Renal cortical epithelial cell (primary cell): ENCODE measurements at places on chromosomes 12 and 14. TPM values are rescaled to one million over a fixed set of nuclear protein-coding genes. Genes with fewer than 3 reads are reported as not detected.

- DNase-seq, result peak; percentile 43
These were observed 2.6 kb upstream of the KRT18 start for GRCh38 chr12:52946334-52946733.

DNA sequence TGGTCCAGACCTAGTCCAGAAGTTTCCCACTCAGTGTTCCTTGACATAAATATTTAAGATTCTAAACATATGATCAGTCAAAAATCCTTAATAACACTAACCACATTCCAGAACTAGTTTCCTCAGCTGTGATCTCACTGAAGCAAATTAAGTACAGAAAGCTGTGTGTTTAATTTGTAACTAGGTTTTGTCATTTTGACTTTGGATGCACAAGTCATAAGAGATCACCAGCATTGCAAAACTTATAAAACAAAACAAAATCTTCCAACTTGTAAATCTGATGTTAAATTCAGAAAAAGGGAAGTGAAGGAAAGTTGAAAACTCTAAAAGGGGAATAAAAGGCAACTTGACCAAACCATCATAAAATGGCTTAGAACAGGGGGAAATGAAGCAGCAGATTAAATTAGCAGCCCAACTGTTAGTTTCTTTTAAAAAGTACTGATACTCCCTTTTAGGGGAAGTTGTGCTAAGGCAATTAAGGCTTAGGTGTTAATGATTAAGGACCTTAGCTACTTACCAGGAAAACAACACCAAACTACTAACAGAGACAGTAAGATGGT, 56.6 kb downstream of the SH2B3 start:
- peak; percentile 94 for DNase-seq

- DNase-seq, result peak; percentile 18
These were observed 55.9 kb downstream of the SOX5 start for GRCh38 chr12:23893611-23894010.

DNA sequence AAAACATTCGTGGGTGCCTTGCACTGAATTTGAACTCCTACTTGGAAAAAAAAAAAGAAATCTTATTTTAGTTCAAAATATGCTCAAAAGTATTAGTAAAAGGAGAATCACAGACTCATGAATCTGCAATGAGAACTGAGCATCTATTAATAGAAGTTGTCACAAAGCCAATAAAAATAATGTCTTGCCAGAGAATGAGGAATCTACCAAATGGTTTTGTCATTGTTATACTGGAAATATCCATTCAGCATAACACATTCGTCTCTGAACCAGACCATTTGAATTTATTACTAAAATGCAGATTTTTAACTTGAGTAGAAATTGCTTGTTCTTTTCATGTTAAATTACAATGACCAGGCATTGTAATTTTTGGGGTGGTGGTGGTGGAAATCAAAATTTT, 11.6 kb upstream of the PTPRB start:
- peak; percentile 24 for DNase-seq

- DNase-seq, result peak; percentile 2
These were observed 266.4 kb downstream of the NAV3 start for GRCh38 chr12:78096909-78097597.

GRCh38 chr12:41011939-41012338, 176.2 kb upstream of the PDZRN4 start:
- DNase-seq, result no peak

DNA sequence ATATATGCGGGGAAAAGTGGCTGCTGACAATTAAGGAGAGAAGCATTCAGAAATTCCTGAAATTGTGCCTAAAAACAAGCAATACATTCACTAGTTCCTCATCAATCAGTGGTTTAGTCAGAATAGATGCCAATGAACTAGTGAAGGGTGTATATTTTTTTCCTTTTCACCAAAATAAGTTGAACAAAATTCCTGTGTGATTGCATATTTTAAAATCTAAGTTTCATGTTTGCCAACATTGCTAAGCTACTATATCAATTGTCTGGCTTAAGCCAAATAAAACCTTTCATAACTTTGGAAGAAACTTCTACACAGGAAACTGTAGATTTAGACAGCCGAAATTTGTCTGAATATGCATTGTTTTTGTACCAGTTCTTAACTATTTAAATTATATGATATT, 8.7 kb downstream of the PRKD1 start:
- no peak for DNase-seq

DNA sequence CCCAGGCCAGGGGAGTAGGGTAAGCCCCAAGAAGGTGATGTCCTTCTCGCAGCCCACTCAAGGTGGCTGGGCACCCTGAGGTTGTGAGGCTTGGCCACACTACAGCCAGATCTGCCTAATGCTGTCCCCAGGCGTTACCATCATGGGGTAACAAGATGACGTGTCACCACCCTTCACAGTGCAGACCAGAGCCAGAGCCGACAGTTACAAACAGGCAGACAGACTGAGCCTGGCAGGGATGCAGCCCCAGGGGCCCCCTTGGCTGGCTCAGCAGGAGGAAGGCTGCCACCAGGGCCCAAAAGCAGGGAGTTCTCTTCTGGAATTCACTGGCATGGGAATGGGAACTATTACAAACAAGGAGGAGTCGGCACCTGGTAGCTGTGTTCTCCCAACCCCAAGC, 302.7 kb upstream of the NOS1 start:
- DNase-seq, result no peak

GRCh38 chr12:129911428-129912049, 7.7 kb upstream of the TMEM132D start:
- DNase-seq, result no peak

DNA sequence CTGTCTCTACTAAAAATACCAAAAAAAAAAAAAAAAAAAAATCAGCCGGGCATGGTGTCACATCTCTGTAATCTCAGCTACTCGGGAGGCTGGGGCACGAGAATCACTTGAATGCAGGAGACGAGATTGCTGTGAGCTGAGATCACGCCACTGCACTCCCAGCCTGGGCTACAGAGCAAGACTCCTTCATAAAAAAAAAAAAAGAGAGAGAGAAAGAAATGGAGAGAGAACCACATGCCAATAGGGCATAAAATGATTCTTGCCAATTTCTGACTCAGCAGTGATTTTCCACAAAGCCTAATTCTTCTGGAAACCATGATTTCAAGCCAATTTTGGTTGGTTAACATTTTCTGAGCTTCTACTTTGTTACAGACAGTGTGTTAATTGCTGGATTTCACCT, 250.4 kb upstream of the SEL1L start:
- no peak for DNase-seq

DNA sequence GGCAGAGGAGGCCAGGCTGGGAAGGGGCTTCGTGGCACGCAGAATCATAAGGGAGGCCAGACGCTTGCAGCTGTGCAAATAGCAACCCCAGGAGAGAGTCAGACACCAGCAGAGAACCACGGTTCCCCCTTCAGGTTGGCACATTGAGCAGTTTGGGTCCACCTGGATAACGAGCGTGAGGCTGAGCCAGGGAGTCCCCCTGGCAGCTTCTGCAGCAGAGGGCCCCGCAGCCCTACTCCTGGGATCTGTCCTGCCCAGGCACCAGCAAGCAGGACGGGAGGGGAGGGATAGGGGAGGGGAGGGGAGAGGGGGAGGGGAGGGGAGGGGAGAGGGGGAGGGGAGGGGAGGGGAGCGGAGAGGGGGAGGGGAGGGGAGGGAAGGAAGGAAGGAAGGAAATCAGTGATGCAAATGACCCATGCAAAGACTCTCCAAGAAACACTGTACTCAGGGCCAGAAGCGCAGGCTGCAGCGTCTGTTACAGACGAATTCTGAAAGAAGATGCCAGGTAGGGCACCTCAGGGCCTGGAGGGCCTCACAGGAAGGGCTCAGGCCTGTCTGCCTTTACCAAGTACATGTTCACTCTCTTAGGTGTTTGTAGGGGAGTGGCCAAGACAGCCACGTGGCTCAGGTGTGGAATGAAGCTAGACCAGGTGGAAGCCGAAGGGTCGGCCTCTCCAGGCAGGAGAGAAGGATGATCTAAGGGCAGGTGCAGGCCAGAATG, 32.3 kb upstream of the MMP17 start:
- DNase-seq, result no peak

DNA sequence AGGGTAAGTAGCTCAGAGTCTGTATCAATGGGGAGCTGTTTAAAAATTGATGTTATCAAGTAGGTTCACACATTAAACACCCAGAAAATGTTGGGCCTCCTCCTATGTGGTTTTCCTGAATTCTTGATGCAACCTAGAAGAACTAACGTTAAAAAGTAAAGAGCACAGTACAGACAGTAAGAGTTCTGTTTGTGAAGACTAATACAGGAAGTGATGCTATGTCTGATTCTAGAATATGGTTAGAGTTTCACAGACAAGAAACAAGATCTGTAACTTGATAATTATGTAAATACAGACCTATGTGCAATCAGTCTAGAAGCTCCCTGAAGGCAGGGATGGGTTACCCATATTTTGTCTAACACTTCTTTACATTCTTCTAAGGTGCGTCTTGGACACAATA, 214.9 kb upstream of the BTG1 start:
- DNase-seq, result no peak

DNA sequence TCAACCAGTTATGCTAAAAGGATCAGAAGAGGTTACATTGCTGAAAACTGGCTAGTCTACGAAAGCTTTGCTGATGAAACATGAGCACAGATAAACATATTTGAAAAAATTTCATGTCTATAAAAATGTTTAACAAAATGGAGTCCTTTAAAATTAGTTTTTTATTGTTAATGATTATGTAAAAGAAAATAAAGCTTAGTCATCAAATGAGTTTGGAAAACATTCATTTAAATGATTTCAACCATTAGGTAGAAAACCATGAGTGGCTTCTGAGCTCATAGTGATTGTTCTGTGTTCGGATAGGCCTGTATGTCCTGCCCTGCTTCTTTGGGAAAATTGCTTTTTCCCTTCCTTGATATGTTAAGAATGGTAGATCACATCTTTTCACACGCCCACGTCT, 584 bp upstream of the CD163L1 start:
- no peak for DNase-seq

DNA sequence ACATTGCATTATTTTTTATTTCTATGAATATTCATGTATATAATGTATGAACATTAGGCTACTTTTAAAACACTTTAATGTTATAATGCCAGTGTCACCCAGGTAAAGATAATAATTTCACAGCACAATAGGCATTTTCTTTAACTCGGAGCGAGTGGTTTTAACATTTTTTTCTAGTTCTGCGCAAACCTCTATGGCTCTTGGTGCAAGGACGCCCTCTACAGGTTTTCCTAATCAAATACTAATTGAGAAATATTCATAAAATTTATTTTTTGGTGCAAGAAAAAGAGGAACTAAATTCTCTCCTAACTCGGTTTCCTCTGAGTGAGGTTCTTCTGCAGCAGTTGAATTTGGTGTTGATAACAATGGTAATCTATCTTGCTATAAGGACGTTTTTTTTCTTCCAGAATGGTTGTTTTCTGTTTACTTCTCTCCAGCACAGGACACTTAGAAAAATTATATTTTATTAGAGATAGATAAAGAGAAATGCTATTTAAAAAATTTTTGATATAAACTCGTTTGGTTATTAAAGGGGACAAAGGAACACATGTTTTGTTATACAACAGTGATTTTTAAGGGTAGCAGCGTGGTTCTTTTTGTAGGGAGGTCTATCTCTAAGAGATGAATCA, 2.4 kb upstream of the WIF1 start:
- DNase-seq, result peak; percentile 33

- DNase-seq, result no peak
These were observed 2.7 kb upstream of the TC2N start for GRCh38 chr14:91870001-91870400.

DNA sequence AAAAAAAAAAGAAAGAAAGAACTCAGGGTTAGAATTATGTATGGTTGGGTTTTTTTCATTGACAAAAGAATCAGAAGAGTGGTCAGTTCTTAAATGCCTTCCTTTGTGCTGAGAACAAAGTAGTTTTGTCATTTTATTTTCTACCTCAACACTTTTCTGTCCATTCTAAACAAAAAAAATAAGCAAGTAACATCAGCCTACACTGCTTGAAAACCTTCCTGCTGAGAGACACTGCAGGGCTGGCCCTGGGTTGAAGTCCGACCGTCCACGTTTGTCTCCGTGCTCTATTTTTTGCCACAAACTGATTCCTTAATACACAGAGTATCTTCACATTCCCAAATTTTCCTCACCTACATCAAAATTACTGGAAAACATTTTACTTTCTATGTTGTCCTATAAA, 211.6 kb upstream of the PDZRN4 start:
- DNase-seq, result no peak

DNA sequence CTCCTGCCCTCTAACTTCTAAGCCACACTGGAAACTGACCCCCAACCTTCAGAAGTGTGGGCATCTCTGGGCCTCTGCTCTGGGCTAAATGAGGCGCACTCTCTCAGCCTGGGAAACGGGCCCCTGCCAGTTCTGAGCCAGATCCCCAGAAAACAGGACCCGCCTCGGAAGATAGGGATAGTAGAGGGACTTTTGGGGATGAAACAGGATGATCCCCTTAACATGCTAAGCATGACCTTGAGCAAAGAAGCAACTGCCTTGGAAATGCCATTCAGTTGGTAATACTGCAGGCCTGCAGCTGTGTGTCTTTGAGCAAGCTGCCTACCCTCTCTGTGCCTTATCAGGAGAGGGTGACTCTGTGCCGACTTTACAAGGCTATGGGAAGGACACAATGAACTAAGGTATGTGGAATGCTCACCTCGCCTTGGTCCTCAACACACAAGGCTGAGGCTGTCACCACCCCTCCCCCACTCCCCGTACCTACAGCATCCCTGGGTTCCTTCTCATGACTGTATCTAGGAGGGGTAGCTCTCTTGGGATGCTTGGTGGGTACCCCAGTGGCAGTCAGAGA, 54.0 kb downstream of the NCOR2 start:
- no peak for DNase-seq

GRCh38 chr14:28247491-28247890, 519.1 kb upstream of the FOXG1 start:
- no peak for DNase-seq

DNA sequence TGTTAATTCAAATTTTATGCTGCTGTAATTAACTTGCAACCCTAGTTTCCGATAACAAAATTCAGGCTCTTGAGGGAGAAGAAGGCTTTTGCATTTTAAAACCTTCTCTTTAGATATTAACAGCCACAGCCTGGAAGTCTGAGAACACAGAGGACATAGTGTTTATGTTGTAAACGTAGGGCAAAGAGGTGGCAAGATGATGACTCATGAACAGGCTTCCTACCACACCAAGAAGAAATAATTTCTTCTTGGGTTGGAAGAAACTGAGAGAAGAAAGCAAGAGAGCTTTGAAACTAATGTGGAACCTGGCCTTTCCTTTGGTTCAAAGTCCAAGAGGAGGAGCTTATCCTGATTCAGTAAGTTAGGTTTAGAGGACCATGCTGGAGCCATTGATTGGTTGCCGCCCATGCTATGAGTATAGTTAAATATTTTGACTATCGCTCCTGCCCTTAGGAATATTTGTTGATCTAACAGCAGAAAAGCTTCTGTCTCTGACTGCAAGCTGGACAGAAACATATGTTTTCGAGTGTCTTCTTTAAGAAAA, 31.8 kb downstream of the CCDC198 start:
- peak; percentile 87 for DNase-seq

- peak; percentile 1 for DNase-seq
These were observed 515.3 kb downstream of the SLC6A15 start for GRCh38 chr12:84397263-84397662.

CD27 gene
- not detected in 2 replicates for total RNA-seq

RNASE1 gene
- total RNA-seq, result 0.52 TPM in 1 of 2 replicates, not detected in the other

CCT2 gene
- total RNA-seq, result 284 and 471 TPM in 2 replicates

OLR1 gene
- 0.87 and 0.89 TPM in 2 replicates for total RNA-seq

EML5 gene
- total RNA-seq, result 0.55 and 2.4 TPM in 2 replicates

ESR2 gene
- 0.20 TPM in 1 of 2 replicates, not detected in the other for total RNA-seq

ATXN2 gene
- total RNA-seq, result 7.8 and 59.4 TPM in 2 replicates

CPSF2 gene
- 59.7 and 65.0 TPM in 2 replicates for total RNA-seq

CEP170B gene
- total RNA-seq, result 31.3 and 40.1 TPM in 2 replicates

DPPA3 gene
- total RNA-seq, result not detected in 2 replicates
